Activated naive CD8-positive, alpha-beta T cell treated with anti-CD3 and anti-CD28 coated beads, Interleukin-2, amount 10 ng/mL, durations not matched to agents 7 days and 5 days (primary cell): ENCODE measurements at places on chromosomes 6 and 20. TPM values are rescaled to one million over a fixed set of nuclear protein-coding genes. Genes with fewer than 3 reads are reported as not detected.
A peak's percentile ranks its signal among the peaks of the same experiment; 100 is the strongest.

Gene TRDN
- not detected for total RNA-seq

Gene LY86
- total RNA-seq = 5.7 TPM

Gene CLDN20
- not detected for total RNA-seq

Gene RSPH4A
- 0.22 TPM for total RNA-seq

Gene TCP11
- total RNA-seq = not detected

Gene ATP6V1G2
- 4.5 TPM for total RNA-seq

Gene SIGLEC1
- 0.25 TPM for total RNA-seq

- peak; percentile 21 for DNase-seq
These were observed 88.2 kb upstream of the BHLHE23 start for GRCh38 chr20:63094767-63095499.

DNA sequence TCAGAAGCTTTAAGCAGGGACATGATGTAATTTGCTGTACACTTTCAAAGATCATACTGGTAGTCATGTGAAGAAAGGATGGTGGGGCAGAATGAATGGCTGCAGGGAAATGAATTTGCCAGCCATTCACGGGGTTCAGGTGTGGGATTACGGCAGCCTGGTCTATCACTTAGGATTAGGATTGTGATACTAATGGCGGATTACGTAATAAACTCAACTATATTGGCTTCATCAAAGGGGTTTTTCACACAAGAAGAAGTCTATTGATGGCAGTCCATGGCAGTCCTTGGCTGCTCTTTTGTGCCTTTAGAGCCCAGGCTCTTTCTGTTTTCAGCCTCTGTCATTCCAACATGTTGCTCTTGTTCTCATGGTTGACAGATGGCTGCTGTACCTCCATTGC is 12.6 kb upstream of the EEF1E1 start:
- DNase-seq = no peak

- no peak for DNase-seq
These were observed 396.9 kb upstream of the EYS start for GRCh38 chr6:66103954-66104353.

DNA sequence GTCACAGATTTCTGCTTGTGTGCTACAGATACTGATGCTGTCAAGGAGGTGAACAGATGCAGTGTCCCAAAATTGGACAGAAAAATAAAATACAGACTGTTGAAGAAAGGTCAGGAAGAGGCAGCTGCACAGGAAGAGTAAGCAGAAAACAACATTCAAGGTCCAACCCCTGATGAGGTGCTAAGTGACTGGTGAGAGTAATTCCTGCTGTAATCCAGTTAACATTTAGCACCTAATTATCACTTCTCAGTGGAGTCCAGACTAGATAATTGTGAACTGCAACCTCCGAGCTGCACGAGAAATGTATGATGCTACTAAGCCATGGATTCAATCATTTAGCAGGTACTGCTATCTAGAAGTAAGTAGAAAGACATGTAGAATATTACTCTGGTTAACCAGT is 36.3 kb upstream of the NRSN1 start:
- no peak for DNase-seq

DNA sequence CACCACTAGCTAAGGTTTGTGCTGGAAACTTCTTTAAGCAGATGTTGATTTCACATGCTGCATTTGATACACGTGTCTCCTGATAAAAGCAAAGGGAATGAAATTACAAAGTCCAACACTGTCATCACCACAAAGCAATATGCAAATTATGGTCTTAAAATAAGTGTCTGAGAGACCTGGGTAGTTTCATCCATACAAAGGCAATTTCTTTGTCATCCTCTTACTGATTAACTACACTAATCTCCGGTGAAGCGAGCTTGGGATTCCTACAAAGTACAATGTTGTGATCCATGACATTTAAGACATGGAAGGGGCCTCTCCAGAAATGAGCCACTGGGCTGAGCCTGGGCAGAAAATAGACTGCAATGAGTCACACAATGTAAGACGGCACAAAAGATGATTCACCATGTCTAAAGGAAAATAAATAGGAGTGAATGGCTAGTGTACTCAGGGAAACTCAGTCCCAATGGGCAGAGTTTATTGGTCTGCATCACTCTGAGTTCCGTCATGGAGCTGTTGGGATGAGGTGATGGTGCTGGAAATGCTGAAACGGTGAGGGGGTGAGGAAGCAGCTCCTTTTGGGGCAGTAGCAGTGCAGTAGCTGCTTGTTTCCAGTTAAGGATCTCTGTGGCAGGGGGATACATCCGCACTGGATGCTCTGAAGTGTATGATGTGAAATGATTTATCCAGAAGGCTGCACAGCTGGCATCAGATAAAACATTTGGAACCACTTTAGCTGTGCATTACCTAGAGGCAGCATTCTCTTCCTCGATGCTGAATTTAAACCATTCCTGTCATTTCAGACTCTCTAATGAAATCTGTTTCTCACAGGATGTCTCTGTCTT is 103.3 kb downstream of the IBTK start:
- no peak for DNase-seq

GRCh38 chr20:37921341-37921929 is 18.5 kb downstream of the VSTM2L start:
- no peak for DNase-seq

DNA sequence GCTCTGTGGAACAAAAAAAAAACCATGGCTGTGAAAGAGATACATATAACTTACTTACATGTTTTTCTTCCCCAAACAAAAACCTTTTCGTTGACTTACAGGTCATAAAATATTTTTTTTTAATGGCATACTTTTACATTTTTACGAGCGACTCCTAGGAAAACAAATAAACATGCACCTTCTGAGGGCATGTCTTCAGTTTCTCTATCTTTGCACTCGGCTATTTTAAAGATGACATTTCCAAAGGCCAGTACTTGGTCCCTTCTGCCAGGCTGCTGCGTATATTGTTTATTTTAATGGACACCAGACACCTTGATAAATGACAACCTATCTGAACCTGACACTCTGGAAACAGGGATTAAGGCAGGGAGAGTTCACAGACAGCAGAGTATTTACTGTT is 49.4 kb downstream of the PIGU start:
- DNase-seq = no peak

DNA sequence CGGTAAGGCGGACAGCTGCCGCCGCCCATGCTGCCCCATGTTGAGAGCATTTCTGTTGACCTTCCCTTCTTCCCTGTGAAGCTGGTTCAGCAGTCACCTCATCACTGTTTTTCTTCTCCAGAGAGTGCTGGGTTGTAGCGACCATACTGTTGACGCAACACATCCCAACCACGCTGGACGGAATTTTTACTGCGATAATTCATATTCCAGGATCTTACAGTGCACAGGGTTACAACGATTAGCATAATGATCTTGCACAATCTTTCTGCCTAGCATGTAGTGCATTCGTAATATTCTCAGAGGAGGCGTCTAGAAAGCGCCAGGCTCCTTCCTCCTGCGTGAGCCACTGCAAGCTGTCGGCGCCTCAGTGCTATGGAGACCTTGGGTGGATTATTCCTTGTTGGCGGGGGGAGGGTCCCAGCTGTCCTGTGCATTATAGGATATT is 137.0 kb downstream of the MTHFD1L start:
- no peak for DNase-seq

DNA sequence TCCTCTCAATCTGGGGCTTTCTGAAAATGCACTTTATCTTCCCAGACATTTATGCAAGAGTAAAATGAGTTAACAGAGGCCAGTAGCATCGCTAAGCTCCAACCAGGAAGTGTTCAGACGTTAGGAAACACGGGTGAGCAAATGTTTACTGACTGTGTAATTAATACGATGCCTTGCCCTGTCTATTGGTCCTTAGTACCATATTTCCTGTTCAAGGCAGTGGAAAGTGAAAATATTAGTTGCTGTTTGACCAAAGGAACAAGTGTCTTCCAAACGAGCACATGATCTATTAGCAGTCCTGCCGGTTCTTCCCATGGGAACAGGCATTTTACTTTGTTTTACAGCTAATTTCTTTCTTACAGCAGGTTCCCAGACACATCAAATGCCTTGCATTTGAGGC is 311.1 kb upstream of the JAG1 start:
- DNase-seq = no peak

GRCh38 chr20:21571841-21572690 is 58.2 kb upstream of the NKX2-2 start:
- peak; percentile 27 for DNase-seq

DNA sequence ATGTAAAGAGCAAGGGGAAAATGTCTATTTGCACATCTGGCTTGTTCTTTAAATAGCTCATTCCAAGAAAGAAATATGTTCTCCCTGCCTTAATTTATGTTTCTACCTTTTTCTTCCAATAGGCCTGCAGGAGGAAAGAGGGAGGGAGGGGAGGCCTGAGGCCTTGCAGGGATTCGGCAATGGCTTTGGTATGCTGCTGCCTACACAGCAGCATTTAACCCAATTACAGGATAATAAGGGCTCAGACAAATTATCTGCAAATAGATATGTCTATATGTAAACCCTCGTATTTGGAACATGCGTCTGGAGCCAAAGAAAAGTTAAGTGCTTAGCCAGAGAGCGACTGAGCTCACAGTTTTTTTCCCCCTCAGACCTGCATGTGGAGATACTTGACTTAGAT is 277.2 kb downstream of the CDC5L start:
- no peak for DNase-seq

DNA sequence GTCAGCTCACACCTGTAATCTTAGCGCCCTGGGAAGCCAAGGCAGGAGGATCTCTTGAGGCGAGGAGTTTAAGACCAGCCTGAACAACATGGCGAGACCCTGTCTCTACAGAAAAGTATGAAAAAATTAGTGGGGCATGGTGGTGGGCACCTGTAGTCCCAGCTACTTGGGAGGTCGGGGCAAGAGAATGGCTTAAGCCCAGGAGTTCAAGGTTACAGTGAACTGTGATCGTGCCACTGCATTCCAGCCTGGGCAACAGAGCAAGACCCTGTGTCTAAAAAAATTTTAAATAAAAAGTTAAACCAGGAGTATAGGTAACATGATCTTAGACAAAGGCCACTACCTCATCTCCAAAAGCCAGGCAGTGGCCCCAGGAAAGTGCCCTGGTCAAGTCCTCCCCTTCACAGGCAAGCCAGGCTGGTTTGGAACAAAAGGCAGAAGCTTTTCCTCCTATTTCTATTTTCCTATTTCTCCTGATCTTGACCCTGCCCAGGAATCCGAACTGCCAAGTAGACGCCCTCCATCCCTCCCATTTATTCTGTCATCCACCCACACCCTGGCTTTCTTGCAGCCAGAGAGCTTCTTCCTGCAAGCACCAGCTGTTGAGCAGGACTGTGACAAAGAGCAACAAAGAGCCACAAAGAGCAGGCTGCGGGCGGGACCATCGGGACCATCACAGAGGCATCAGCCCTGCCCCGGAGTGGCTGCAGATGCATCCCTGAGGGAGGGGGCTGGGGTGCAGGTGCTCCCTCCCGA is 149.9 kb upstream of the AFDN start:
- no peak for DNase-seq

DNA sequence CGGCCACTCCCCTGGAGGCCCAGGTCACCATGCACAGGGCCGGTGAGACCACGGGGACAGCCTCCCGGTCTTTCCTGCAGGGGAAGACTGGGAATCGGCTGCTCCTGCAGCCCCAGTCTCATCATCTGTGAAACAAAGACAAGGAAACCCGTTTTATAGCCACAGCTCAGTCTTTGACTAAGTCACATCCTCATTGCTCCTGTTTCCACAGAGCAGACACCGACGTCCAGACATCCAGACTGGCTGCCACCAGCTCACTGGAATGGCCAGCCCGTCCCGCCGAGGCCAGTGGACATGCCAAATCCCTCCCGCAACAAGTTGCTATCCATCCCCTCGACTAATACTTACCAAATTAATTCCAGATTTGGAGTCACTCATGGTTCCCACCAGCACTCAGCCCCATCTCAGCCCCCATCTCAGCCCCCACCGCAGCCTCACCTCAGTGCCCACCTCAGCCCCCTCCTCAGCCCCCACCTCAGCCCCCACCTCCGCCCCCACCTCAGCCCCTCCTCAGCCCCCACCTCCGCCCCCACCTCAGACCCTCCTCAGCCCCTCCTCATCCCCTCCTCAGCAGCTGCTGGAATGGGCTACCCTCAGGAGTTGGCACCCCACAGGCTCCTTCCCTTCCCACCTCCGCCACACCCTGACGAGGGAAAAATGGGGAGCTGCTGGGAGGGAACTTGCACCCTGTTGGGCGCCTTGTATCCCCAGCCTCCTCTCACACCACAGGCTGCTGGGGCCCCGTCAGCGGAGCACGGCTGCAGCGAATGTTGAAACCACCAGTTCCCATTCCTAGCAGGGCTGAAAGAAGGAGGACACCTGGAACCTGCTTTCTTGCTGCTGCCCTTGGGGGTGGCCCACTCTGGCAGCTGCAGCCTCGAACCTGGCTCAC is 48.7 kb downstream of the YTHDF1 start:
- no peak for DNase-seq

GRCh38 chr6:134466771-134467525 is 149.0 kb upstream of the SGK1 start:
- DNase-seq = no peak
